ENCODE measurements at places on chromosomes 2 and 18.
A peak's percentile ranks its signal among the peaks of the same experiment; 100 is the strongest.

GRCh38 chr2:54909001-54909400, 141.2 kb downstream of the RTN4 start:
- no peak for DNase-seq

- DNase-seq = no peak
Observed at GRCh38 chr2:16020389-16021008, 80.1 kb downstream of the MYCN start.

GRCh38 chr2:14716319-14716718, 83.8 kb downstream of the LRATD1 start:
- DNase-seq = no peak

GRCh38 chr18:416930-417329, 83.6 kb downstream of the COLEC12 start:
- DNase-seq = no peak

- DNase-seq = no peak
Observed at GRCh38 chr2:54408288-54408687, 47.8 kb upstream of the SPTBN1 start.

GRCh38 chr2:28082131-28082530, 191.6 kb downstream of the BABAM2 start:
- DNase-seq = peak; percentile 68

DNA sequence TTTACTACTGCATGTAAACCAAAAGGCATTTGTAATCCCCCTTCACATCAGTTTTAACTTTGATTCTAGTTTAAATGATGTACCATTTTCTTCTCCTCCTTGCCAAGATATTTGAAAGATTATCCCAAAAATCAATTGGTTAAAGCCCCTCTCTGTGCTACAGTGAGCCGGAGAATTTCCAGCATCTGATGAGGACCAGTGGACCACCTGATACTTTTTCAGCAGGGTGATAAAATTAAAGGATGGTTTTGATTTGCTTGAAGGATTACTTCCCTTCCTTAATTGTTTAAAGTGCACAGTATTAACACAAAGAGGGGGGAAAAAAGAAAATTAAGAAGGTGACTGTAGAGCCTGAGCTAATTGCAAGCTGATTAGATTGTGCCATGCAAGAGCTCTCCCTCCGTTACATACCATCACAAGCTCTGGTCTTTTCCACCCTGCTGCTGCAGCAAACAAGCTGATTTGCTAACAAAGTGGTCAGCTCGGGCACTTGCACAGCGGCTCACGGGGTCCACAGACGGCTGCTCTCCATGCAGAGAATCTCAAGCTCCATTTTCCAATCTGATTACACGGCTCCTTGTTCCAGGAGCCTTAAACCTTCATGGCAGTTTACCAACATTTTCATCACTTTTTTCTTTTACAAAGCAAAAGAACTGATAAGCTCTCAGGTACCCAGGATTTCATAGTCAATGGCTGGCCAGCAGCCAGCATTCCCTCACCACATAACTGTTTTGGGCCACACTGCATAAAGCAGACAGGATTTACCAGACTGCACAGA, 22.1 kb downstream of the FIGN start:
- DNase-seq = no peak

GRCh38 chr2:31255911-31256571, 22.1 kb downstream of the EHD3 start:
- DNase-seq = no peak

DNA sequence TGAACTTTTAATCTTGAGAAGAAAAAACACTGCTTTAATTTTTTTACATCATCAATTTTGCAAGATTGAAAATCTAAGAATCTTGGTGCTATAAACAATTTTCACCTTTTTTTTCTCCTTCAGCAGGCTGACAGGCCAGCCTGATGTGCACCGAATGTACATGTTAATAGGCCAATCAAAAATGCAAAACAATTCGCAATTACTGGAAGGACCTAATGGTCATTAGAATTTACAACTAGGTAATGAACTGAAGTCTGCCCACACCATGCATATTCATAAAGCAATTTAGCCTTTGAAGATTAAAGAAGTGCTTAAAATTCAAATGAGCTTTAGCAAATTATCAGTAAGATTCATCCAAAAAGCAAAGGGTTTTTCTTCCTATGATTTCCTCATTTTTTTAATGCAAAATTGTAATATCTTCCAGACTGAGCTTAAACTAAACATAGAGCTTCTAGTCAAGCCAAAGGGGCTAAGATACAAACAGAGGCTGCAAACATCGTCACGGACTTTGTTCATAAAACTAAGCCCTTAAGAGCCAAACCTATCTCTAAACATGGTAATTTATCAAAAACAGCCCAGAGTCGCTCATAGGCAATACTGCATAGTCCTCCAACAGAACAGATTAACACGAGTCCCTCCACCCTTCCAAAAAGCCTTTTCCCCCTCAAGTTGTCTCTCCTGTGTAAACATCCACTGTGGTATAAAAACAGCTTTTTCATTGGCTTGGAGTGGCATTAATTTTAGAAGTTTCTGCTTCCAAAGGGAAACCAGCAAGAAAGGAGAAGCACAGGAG, 18.4 kb downstream of the BCL11A start:
- no peak for DNase-seq

GRCh38 chr2:138716183-138716582, 64.0 kb downstream of the NXPH2 start:
- DNase-seq = no peak

DNA sequence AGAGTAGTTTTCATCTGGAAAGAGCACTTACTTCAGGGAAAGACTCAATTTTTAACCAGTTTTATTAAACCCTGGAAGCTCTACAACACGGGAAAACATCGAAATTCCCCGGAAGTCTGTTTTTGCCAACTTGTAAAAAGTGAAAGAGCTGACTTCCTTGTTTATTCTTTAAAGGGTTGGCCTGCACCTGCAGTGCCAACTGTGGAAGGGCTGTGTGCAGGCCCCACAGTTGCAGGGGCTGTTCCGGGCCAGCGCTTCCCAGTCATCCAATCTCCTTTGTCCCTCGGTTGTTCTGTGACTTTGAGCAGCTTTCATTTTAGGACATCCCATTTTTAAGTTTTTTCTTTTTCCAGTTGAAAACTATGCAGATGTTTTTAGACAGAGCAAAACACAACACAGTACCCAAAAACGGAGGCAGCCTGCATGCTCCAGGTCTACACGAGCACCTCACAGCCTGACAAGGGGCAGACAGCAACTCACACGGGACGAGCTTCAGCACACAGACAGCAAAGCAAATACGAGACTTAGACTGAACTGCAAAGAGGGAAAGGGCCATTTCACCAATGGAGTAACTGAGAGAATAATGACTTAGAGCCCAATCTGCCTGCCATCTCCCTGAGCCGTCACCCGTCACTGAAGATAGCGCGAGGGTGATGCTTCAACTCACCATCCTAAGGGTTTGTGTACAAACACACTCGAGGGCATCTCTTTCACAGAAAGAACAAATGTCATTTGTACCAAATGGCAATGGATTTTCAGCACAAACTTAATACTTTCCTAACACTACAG, 70.6 kb downstream of the EMILIN2 start:
- no peak for DNase-seq

- DNase-seq = no peak
Observed at GRCh38 chr2:36536776-36537175, 61.2 kb downstream of the FEZ2 start.

DNA sequence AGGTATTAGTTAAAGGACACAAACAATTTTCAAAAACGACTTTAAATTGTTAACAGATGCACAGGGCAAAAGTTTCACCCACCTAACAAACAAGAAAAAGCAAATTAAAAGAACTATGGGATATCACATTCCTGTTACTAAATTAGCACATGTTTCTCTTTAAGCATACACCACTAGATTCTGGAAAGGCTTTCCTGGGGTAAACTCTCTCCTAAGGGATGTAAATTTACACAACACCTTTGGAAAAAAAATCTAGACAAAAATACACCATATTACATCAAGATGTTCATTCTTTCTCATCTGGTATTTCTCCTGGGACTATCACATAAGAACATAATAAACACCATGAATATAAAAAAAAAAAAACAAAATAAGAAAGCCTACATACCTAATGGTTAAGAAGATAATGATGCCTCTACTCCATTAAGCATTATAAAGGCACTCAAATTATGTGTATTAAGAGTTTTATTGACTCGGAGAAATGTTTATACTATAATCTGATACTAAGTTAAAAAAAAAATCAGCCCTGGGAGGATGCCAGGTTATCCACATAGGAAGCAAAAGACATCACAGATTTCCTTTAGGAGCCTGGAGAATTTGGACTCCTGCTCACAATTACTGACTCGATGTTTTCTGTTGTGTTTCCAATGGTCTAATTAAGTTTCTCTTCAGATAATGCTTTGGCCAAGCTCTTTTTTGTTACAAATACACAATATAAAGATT, 82.8 kb upstream of the AFF3 start:
- no peak for DNase-seq

GRCh38 chr2:37776487-37776886, 105.0 kb upstream of the CDC42EP3 start:
- no peak for DNase-seq

Data from foreskin melanocyte (primary cell).